ENCODE measurements at places on chromosomes 2 and 18.

GRCh38 chr2:199431746-199432213, 26.0 kb downstream of the SATB2 start:
- DNase-seq: no peak

DNA sequence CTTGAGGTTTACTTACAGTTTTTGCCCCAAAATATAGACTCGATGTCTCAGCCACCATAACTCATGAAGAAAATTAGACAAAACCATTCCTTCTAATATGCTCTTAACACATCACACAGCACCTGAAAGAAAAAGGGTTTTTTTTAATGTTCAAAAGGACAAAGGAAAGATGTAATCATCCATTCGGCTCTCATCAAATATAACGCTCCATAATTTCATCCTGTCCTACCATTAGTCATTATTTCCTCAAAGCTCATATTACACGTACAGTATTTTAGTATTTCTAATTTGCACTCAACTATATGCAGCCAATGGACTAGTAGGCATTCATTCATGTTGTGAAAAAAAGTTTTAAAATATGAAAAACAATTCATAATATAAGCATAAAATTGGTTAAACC, 24.8 kb downstream of the ESCO1 start:
- DNase-seq: no peak

GRCh38 chr2:162925595-162925994, 87.0 kb upstream of the KCNH7 start:
- DNase-seq: no peak

GRCh38 chr2:1192121-1192520, 221.1 kb upstream of the TPO start:
- no peak for DNase-seq

- DNase-seq: no peak
Observed at GRCh38 chr18:49250816-49251388, 209.5 kb downstream of the DYM start.
